ENCODE measurements at places on chromosomes 5 and 9.

GRCh38 chr5:39158127-39158593, 61.2 kb downstream of the FYB1 start:
- DNase-seq: no peak

DNA sequence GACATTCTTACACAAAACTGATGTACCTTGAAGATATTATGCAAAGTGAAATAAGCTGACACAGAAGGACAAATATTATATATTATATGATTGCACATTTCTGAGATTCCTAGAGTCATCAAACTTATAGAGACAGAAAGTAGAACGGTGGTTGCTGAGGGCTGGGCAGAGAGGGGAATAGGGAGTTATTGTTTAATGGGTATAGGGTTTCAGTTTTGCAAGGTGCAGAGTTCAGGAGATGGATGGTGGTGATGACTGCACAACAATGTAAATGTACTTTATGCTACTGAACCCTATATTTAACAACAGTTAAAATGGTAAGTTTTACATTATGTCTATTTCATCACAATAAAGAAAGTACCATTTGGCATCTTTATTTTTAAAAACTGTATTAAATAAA, 315.8 kb upstream of the POU5F2 start:
- no peak for DNase-seq

GRCh38 chr5:122439645-122440044, 127.6 kb downstream of the SNCAIP start:
- no peak for DNase-seq

DNA sequence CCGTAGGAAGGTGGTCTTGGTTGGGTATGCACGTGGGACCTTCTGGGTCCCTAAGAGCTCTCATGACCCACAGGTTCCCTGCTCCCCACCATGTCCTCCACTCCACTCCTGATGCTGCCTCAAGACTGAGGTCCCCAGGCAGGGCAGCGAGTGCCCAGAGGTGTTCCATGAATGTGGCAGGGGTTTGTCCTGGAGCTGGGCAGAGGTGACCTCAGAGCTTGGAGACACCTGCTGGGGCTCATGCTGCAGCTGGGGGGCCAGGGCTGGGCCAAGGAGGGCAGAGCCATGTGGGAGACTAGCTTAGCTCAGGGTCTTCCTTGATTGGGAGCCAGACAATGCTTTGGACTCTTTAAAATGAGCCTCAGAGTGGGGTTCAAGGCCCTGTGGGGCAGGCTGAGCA, 74.0 kb upstream of the PITX1 start:
- DNase-seq: no peak

GRCh38 chr9:133477992-133478850, 678 bp downstream of the SLC2A6 start:
- DNase-seq: no peak

DNA sequence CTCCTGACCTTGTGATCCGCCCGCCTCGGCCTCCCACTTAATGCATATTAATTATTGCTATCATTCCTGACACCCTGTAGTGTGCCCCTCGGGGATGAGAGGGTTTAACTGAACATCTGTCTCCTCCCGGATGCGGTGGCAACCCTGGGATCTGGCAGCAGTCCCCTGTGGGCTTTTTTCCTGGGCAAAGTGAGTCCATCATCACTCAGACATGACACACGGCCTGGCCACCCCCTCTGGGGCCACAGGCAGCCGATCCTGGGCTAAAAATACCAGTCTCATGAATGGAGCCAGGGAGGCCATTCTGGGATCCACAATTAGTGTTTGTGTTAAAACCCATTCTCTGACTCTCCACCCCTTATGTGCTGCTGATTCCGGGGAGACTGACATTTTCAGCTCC, 161.2 kb downstream of the RGS3 start:
- peak; percentile 44 for DNase-seq

- no peak for DNase-seq
Observed at GRCh38 chr5:21219251-21219650, 1231.3 kb upstream of the CDH18 start.

GRCh38 chr5:40551496-40552491, 127.9 kb upstream of the PTGER4 start:
- peak; percentile 79 for DNase-seq

- DNase-seq: no peak
Observed at GRCh38 chr9:133111808-133112662, 9.0 kb downstream of the RALGDS start.

- DNase-seq: no peak
Observed at GRCh38 chr9:99150451-99151171, 45.7 kb downstream of the TGFBR1 start.

- peak; percentile 71 for DNase-seq
Observed at GRCh38 chr5:159178978-159179377, 30.4 kb downstream of the RNF145 start.

DNA sequence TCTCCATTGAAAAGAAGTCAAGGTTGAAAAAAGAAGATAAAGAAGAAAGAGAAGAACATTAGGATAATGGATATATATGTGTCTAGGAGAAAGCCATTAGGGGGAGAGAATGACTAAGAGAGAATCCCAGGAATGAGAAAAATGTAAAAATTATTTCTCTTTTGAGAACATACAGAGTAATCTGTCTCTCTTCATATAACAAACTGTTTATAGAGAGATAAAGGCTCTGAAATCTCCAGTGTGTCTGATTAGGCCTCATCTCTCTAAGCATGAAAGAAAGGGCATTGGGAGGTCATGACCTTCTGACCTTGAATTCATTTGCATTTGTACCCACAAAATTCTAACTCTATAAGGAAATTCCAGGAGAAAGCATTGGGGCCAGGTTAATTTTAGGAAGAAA, 3.5 kb upstream of the MPDZ start:
- DNase-seq: no peak
